Activated T-helper 1 cell treated with anti-CD3 and anti-CD28 coated beads, Interleukin-2, amount 50 U/mL, for 16 hours (primary cell): ENCODE measurements at places on chromosomes 4 and X.

DNA sequence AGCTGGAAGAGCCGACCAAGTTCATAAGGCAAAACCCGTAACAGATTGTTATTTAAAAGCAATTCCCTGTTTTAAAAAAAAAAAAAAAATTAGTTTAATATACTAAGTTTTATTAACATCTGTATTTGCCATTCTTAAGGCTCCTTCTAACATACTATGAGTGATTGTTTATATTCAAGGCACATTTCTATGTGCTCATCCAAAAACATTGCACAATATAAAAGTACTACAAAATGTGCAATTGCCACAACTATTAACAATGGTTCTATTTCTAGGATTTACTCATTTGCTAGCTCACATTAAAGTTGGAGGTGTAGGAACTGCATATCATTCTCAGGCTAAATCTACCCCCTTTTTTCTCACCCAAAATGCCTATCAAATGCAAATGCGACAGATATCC, 46.1 kb downstream of the CNOT6L start:
- DNase-seq = no peak

- no peak for DNase-seq
Measured at GRCh38 chr4:37602454-37603069, 83.6 kb downstream of the RELL1 start.

GRCh38 chr4:15004739-15005301, 2.5 kb downstream of the CPEB2 start:
- DNase-seq = peak; percentile 19

GRCh38 chr4:25271866-25272265, 38.0 kb downstream of the PI4K2B start:
- DNase-seq = no peak

DNA sequence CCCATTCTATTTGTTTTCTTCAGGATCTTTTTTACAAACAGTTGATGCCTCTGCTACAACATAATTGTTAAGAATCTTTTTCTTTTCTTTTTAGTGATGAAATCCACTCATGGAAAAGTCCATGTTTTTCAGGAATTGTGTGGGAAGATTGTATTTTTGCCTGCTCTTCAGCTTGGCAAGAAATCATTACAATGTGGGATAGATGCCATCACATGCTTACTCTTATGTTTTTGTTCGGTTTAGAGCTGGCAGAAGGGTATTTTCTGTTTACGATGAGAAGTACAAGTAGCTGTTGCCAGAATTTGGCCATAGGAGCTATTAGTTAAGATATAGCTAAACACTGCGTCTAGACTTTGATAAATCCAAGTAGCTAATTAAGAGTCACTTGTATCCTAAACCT, 2585.3 kb downstream of the ARAP2 start:
- no peak for DNase-seq

GRCh38 chrX:53256446-53257041, 24.8 kb downstream of the IQSEC2 start:
- DNase-seq = no peak
